ENCODE measurements at places on chromosomes 7 and 10.
A peak's percentile ranks its signal among the peaks of the same experiment; 100 is the strongest.

DNA sequence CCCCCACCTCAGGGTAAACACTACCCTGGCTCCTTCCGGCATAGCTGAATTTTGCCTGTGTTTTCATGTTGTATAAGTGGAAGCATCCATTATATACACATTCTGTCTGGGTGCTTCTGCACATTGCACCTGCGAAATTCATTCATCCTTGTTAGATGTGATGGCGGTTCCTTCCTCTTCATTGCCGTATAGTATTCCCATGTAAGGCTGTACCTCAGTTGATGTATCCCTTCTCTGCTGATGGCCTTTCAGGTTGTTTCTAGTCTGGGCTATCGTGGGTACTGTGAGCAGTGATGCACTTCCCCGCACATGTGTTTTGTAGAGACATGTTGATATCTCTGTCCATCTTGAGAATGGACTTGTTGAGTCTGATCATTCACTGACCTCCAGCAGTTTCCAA, 28.9 kb downstream of the ELFN1 start:
- DNase-seq = no peak

- peak; percentile 68 for DNase-seq
Measured at GRCh38 chr7:27178366-27178765, 4.2 kb upstream of the HOXA10 start.

DNA sequence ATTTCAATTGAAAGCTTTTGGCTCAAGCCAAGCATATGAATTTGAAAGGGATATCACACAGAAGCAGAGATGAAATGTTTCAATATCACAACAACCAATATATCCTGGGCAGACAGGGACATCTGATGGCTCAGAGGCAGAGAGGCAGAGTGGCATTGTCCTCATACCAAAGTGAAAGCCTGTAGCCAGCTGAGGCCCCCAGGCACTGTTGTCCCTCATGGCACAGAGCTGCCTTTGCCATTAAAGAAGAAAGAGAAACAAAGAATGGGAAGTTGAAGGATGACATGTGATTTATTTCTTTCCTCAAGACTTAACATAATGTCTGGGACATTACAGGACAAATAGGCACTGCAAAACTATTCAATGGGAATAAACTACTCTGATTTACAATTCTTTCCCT, 504.3 kb upstream of the PCDH15 start:
- DNase-seq = no peak

DNA sequence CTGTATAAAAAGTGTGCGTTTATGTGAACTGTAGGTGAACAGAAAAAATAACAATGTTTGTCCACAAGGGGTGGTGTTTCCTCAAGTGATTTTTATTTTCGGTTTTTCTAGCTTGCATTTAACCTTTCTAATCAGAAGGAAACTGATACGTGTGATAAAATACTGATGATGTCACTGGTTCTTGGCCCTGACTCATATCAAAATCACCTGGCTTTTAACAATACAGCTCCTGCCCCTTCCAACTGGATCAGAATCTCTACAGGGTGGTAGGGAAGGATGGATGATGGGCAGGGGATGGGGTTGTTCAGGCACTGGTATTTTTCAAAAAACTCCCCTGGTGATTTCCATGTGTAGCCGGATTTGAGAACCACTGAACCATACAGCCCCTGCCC, 10.9 kb downstream of the NPFFR1 start:
- no peak for DNase-seq

DNA sequence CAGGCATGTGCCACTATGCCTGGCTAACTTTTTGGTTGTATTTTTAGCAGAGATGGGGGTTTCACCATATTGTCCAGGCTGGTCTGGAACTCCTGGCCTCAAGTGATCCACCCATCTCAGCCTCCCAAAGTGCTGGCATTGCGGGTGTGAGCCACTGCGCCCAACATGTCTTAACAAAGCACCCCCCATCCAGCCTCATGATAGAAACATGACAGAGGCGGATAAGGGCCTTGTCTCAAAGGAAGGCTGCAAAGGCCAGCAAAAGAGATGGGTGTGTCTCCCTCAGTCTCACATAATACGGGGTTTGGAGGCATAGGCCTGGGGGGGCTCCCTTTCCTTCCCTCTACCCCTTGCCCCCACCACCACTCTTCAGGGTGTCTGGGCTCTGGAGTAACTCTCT, 93.2 kb downstream of the SH3PXD2A start:
- DNase-seq = no peak

- no peak for DNase-seq
Measured at GRCh38 chr7:96675548-96675947, 34.1 kb downstream of the SEM1 start.

DNA sequence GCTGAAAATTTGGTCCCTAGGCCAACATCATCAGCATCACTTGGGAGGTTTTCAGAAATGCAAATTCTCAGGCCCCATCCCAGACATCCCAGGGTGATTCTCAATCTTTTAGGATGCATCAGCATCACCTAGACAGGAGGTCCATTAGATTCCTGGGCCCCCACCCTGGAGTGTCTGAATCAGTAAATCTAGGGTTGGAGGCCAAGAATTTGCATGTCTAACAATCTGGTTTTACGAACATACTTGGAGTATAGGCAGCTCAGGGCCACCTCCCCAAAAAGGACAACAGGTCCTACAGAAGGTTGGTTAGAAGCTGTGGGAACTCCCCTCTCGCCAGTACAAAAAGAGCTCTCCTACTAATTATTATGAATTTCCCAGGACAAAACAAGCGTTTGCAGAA, 15.5 kb downstream of the ZC3HAV1 start:
- no peak for DNase-seq

DNA sequence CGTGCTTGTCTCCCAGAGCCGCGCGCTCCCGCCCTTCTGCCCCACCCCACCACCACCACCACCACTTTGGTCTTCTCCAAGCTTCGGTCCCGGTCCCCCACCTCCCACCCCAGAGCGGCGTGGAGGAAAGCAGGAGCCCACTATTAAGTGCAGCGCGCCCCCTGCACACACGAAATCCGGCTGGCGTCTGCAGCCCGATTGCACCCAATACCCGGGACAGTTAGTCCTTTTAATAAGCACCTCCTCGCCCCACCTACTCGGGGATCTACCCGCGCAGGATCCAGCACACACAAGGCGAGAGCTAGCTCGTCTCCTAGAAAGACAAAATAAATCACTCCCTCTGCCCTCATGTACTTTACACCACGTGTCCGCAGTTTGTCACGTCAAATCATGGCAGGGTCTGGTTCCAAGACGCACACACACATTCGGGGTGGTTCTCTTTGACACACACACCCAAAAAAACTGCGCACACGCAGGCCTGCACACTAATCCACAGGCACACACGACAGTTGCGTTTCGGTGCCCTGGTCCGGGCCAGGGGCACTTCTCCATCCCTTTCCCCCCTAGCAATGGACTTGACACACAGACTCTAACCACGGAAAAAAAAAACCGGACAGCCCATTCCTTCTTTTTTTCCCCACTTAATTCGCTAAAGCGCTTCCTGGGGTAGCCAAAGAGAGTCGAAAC, 1.6 kb downstream of the SFMBT2 start:
- no peak for DNase-seq

GRCh38 chr10:86648704-86649427, 5.5 kb upstream of the OPN4 start:
- DNase-seq = no peak

DNA sequence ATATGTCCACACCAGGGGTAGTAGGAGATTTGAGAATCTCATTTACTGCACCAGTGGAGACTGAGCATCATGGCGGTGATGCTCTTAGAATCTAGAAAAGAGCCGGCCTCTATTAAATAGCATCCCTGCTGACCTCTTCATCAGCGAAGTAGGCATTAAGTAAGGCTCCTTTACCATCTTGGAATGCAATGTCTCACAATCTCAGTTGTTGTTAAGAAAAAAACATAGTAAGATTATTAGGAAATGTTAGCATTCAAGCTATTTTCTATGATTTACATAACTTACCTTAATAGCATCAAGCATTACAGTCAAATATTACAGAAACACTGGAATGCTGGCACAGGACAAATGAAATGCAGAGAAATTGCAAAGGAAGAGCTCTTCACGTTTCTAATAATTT, 54.5 kb downstream of the ORC5 start:
- no peak for DNase-seq

DNA sequence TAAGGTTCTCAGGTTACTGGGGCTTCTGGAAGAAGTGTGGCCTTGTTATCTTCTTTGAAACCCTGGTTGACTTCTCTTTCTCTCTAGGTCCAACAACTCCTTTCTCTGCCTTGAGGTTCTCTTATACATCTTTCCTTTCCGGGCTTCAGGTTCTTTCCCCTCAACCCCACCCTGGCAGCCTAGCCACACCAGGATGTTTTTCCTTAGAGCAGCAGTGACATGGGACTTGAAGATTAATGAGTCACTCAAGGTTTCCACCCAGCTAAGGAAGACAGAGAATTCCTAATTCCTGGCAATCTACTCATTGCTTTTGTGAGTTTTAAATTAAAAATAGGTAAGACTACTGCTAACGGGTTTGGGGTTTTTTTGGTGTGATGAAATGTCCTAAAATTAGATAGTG, 121.8 kb upstream of the HPS1 start:
- DNase-seq = no peak

DNA sequence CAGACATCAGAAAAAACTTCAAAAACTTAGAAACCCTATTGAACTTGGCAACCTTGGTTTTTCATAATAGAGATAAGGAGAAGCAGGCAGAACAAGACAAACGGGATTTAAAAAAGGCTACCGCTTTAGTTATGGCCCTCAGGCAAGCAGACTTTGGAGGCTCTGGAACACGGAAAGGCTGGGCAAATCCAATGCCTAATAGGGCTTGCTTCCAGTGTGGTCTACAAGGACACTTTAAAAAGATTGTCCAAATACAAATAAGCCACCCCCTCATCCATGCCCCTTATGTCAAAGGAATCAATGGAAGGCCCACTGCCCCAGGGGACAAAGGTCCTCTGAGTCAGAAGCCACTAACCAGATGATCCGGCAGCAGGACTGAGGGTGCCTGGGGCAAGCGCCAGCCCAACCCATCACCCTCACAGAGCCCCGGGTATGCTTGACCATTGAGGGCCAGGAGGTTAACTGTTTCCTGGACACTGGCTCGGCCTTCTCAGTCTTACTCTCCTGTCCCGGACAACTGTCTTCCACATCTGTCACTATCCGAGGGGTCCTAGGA, 115.3 kb downstream of the NRCAM start:
- no peak for DNase-seq

GRCh38 chr7:151755131-151755801, 121.6 kb downstream of the PRKAG2 start:
- DNase-seq = peak; percentile 27

DNA sequence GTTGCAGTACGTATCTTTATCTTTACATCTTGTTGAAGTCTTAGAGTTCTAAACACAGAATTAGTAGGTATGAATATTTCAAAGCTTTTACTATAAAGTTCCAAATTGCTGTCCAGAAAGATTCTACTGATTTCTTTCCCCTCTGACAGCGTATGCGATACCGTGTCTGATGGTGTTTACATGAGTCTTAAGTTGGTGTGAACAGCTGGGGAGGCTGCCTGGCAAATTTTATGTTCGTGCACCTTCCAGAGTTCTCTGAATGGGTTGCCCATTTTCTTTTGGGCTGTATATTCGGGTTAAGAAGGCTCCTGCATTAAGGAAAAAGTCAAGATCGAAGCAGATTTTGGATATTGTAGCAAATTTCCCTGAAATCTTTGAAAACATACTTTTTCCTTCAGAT, 8.3 kb downstream of the MDH2 start:
- no peak for DNase-seq

GRCh38 chr10:117431160-117431559, 55.9 kb upstream of the PDZD8 start:
- DNase-seq = no peak

- no peak for DNase-seq
Measured at GRCh38 chr7:46494028-46494427, 573.0 kb upstream of the IGFBP3 start.

- DNase-seq = no peak
Measured at GRCh38 chr7:12769444-12769843, 82.0 kb downstream of the ARL4A start.

GRCh38 chr7:95169678-95170077, 154.7 kb downstream of the PON1 start:
- DNase-seq = no peak

- DNase-seq = no peak
Measured at GRCh38 chr10:78964274-78964951, 104.4 kb upstream of the ZMIZ1 start.

- no peak for DNase-seq
Measured at GRCh38 chr7:41067576-41067975, 635.3 kb downstream of the INHBA start.

DNA sequence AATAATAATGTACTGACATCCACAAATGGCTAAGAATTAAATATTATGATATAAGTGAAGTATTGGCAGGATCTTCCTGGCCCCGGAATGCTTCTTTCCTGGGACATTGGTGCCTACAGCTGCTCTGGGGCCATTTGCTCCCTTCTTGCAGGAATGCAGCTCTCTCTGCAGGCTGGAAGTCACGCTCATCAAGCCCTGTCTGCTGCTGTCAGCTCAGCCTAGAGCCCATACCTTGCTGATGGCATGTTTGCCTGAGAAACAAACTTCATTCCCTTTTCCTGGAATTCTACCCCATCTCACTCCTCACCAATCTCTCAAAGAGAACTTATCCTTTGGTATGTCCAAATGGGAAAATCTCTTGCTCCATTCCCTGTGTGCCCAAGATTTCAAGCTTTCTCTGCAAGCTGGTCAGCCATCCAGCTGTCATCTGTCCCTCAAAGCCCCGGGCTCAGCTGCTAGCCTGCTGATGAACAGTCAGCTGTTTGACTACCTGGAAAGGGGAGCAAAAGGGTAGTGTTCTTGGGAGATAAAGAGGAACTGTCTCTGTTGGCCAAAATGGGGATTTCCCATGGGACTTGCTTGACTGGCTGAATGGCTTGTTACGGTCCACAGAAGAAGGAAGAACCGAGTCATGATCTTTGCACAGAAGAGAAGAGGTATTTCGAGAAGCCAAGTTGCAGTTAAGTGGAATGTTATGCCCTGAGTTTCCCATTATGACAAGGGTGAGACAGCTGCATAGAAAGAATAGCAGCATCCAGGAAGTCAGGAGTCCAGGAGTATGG, 12.0 kb upstream of the RASSF4 start:
- no peak for DNase-seq

DNA sequence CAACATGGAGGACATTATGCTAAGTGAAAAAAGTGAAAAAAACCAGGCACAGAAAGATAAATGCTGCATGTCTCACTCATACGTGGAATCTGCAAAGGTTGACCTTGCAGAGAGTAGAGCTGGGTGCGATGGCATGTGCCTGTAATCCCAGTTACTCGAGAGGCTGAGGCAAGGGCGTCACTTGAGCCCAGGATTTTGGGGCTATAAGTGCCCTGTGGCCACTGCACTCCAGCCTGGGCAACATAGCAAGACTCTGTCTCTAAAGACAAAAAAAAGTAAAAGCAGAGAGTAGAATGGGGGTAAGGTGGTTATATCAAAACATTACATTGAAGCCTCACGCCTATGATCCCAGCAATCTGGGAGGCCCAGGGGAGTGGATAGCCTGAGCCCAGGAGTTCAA, 22.8 kb downstream of the CBX3 start:
- no peak for DNase-seq

- peak; percentile 6 for DNase-seq
Measured at GRCh38 chr10:60572511-60573194, 183.0 kb upstream of the ANK3 start.

DNA sequence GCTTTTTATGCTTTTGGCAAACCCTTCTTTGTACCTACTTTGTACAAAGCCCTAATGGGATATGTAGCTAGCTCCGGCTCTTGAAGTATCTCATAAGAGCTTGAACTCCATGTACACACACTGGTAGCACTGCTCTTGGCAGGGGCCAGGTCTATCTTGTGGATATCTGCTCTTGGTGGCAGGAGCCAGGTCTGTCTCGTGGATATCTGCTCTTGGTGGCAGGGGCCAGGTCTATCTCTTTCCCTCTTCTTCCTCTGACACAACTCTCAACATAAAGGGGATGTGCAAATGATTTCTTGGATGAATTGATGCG, 91.9 kb downstream of the WNT2 start:
- no peak for DNase-seq
